ENCODE measurements at places on chromosomes 4 and X.

- DNase-seq: no peak
These were observed 827.9 kb downstream of the PCDH7 start for GRCh38 chr4:31548021-31548420.

DNA sequence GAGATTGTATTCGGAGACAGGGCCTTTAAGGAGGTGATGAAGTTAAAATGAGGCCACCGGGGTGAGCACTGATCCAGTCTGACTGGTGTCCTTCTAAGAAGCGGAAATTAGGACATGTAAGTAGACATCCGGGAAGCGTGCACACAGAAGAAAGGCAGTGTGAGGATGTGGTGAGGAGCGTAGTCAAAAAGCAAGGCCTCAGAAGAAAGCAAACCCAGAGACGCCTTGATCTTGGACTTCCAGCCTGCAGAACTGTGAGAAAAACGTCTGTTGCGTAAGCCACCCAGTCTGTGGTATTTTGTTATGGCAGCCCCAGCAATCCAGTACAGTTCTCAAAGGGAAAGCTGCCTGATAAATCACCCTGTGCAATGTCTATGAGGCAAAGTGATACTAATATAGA, 153.5 kb downstream of the KCNIP4 start:
- DNase-seq: no peak

- DNase-seq: no peak
These were observed 7.6 kb downstream of the KLF3 start for GRCh38 chr4:38671592-38671940.

GRCh38 chr4:26764231-26764630, 96.4 kb upstream of the STIM2 start:
- DNase-seq: no peak

DNA sequence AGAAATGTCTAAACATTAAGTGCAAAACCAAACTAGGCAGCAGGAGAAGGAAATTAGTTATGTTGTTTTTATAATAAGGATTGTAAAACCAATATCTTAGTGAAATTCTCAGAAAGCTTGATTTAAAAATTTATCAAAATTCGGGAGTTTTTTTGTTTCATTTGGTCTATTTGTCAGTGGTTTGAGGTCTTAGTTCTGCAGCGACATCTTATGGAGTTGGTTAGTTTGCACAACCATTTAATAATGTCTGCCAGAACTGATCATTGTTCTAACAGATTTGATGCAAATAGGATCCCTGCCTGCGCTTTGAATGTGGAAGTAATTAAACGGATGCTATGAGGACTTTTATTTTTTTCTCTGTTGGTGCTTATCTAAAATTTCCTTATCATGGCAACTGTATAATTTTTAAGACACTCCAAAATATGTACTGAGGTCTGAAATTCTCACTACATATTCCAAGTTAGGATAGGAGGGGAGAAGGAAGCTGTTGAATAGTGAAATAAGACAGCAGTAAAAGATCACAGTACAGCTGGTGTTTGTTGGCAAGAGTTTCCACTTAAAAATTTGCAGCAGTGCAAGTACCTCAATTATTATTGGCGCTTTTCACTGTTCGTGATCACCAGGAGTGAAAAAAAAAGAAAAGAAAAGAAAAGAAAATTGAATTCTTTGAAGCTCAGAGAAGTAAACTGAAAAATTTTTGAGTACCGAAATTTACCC, 2521.4 kb downstream of the ARAP2 start:
- no peak for DNase-seq

- no peak for DNase-seq
These were observed 1.5 kb downstream of the ACSL1 start for GRCh38 chr4:184824081-184824775.

DNA sequence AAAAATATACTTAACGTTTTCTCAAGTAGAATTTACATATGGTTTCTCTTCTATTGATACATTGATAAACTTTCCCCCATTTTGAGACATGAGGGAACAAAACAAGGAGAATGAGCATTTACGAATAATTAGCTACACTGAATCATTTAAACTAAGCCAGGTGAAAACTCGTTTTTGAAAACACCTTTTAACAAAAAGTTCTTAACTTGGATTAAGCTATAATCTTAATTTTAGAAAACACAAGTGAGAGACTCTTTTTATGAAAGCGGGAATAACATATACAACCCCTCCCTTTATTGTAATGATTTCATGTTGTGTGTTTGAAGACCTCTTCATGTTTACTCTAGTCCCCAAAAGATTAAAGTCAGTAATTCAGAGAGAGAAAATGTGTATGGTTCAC, 20.1 kb downstream of the PDLIM3 start:
- DNase-seq: no peak

- DNase-seq: no peak
These were observed 597.0 kb downstream of the PCDH18 start for GRCh38 chr4:136935305-136935704.

- no peak for DNase-seq
These were observed 158.0 kb upstream of the FAT1 start for GRCh38 chr4:186881521-186882220.

DNA sequence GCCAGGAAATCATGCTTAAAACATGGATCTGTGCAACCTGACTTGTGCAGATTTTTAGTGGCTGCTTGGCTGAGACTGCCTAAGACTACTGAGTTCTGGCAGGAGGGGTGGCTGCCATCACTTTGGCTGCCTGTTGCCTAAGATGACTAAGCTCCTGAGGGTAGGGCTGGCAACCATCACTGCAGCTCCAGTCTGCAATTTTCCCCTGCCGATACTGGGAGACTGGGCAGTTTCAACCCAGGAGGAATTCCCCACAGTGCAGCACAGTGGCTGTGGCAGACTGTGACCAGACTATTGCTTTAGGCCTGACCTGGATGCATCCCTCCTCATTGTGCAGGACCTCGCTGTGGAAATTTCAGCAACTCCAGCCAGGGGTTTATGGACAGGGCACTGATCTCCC, 544.9 kb downstream of the ANKRD50 start:
- no peak for DNase-seq

DNA sequence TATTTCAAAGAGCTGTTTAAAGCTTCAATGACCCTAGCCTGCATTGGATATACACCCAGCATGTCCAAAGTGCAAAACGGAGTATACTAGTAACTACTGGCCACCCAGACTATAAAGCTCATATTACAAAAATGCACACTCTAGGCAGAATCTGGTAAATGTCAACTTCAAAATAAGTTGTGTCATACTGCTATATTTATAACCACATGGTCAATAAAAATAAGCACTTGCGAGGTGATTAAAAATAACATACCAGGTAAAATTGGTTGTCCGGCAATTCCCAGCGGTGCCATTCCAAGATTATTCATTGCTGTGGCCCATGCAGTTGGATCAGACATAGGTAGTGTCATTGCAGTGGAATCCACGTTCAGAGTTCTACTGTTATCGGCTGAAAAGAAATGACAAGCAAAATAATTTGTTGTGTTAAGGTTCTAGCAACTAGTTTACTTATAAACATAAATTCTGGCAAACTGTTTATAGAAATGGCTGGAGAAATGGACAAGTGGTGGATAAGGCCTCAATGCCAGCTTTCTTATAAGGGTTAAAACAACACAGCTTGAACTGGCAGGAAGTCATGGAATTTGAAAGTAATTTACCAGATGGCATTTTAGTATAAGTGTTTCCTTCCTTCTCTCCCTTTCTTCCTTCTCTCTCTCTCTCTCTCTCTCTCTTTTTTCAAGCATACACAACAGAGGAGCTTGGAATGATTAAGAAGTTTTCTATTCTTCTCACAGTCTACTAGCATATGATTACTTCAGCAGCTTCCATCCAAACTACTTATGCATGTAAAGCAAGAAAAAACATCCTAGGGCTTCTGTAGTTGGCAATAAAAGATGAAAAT, 199.9 kb downstream of the ENOX2 start:
- DNase-seq: no peak

GRCh38 chr4:37599092-37599790, 86.9 kb downstream of the RELL1 start:
- no peak for DNase-seq

DNA sequence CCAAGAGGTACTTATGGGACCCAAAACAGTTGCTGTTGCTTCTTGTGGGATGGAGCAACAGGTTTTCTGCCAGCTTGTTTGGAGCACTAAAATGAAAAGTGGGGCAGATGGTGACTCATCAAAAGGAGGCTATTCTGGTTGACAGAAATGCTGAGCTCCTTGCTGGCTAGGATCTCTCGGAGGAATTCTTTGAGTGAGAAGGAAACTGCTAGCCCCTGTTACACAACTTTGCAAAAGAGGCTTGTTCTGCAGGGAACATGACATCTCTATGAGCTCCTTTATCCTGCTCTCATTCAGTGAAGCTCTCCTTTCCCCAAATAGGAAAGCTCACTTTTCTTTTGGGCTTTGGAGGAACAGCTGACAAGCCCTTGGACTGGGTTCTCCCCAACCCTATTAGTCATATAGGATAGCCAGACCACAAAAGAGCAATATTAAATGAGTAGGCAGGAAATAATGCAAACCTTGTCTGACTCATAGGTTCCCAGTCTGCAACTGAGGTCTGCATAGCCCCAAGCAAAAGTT, 108.3 kb downstream of the CDS1 start:
- no peak for DNase-seq

- DNase-seq: no peak
These were observed 200.1 kb upstream of the PPARGC1A start for GRCh38 chr4:24089851-24090534.

DNA sequence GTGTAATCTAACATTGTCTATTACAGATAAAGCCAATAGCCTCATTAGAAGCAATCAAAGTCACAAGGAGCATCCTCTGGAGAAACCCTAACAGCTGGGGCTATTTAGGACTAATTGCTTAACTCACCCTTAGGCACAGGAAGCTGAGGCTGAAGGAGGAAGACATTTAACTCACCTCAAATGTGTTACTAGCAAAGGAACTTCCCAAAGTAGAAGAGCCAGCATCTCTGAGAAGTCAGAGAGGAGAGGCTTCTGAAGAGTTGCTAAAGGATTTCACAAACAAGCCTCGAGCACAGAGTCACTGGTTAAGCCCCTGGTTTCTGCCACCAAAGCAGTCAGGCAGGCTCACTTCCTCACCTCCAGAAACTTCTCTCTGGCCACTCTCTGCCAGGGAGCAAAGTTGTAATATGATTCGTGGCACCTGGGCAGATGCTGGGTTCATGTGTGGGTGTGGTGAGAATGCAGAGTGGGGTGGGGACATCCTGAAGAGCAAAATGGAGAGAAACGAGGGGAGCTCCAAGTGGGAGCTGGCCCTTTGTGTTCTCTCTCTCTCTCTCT, 201.3 kb downstream of the HS6ST2 start:
- DNase-seq: no peak

- DNase-seq: no peak
These were observed 18.0 kb upstream of the SPIN2A start for GRCh38 chrX:57155171-57155570.

GRCh38 chrX:137425273-137425902, 140.5 kb upstream of the ZIC3 start:
- no peak for DNase-seq

- DNase-seq: no peak
These were observed 205.3 kb downstream of the SLC39A8 start for GRCh38 chr4:102139932-102140331.

- no peak for DNase-seq
These were observed 177.9 kb downstream of the TSPAN5 start for GRCh38 chr4:98480535-98480934.

DNA sequence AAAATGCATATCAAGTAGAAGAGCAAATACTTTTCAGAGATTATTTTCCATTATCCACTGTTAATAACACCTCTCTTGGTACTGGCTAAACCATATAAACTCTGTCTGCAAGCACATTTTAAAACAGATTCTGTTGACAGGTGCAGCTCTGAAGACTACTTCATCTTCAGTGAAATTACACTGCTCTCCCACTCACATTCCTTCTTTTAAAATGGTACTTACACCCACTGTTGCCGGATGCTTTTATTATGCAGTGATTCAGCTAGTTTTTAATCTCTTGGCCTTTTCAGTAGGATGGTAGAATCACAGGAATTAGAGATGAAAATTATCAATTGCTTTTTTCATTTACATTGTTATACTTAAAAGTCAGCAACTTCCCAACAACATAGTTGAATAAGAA, 381.6 kb downstream of the GASK1B start:
- no peak for DNase-seq

DNA sequence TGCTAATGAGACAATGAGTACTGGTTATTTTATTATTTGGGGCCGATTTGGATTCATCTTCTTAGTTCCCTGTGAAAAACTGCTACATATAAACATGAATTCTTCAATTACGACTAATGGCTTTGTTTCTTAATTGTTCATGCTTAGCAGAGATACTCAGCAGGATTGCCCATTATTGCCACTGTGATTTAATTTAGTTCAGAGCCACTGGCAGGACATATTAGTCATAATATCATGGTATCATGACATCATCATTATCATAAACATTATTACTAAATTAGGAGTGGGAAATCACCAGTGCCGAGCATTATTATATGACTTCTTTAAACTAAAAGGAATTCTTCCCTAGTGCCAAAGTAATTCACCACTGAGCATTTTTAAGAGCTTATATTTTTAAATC, 201.4 kb downstream of the SPOCK3 start:
- no peak for DNase-seq

DNA sequence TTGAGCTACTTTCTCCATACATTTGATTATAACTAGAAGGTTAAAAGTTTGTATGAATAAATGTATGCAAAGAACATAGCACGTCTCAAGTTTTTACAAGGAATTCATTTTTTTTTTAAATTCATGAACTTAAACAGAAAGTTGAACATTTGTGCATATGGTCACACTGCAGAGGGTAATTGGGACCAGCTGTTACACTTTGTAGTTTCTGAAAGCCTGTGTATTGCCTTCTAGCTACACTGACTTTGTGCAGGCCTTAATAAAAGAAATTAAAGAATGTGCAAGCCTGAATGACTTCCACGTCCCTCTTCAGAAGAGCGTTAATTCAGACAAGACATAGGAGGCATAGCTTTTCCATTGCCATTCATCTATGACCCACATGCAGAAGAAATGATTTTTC, 153.1 kb upstream of the PCDH18 start:
- DNase-seq: no peak

GRCh38 chr4:76931087-76931486, 18.5 kb upstream of the SEPTIN11 start:
- no peak for DNase-seq

- no peak for DNase-seq
These were observed 20.1 kb upstream of the TCEAL4 start for GRCh38 chrX:103565197-103565596.

GRCh38 chrX:147173594-147173993, 359.1 kb upstream of the CXorf51A start:
- DNase-seq: no peak

- no peak for DNase-seq
These were observed 14.2 kb upstream of the CPE start for GRCh38 chr4:165364452-165365080.

DNA sequence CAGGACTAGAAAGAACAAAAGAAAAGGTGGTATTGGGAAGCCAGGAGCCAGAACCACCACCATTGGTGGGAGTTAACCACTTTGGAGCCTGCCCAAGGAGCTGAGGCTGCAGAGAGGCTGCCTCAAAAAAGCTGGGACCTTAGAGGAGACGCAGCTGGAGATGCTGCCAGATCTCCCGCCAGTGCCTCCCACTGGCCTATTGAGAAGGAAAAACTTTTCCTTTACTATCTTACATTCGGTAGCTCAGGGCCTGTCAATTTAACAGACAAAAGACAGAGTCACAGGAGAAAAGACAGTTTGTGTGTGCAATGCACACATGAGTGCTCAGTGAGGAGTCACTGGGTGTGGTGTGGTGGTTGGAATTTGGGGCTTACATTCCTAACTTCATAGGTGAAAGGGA, 52.4 kb upstream of the HPSE start:
- DNase-seq: no peak

- no peak for DNase-seq
These were observed 29.4 kb upstream of the SLAIN2 start for GRCh38 chr4:48311896-48312295.

Data from stimulated activated CD4-positive, alpha-beta T cell treated with anti-CD3 and anti-CD28 coated beads, Interleukin-12 subunit alpha, Interleukin-12 subunit beta, amount 100 ng/mL, for 24 hours (primary cell).